ENCODE measurements at places on chromosomes 16 and 17. TPM values are rescaled to one million over a fixed set of nuclear protein-coding genes. Genes with fewer than 3 reads are reported as not detected.

TOM1L2 gene
- 9.3 TPM for total RNA-seq

PITPNC1 gene
- total RNA-seq, result 17.7 TPM

EDC4 gene
- total RNA-seq, result 115 TPM

ASGR2 gene
- not detected for total RNA-seq

PRKCA gene
- 155 TPM for total RNA-seq

CCL18 gene
- not detected for total RNA-seq

SLC47A1 gene
- 0.26 TPM for total RNA-seq

ABCA6 gene
- not detected for total RNA-seq

Data from activated T-helper 1 cell treated with anti-CD3 and anti-CD28 coated beads, Interleukin-12 subunit alpha, Interleukin-12 subunit beta, Interleukin-2, Interleukin-4 antibody, amounts not matched to agents 30 ng/mL and 10 ng/mL and 1 ng/mL, durations not matched to agents 14 hours and 24 hours and 36 hours (primary cell).